ENCODE measurements at places on chromosomes 7 and 10.

DNA sequence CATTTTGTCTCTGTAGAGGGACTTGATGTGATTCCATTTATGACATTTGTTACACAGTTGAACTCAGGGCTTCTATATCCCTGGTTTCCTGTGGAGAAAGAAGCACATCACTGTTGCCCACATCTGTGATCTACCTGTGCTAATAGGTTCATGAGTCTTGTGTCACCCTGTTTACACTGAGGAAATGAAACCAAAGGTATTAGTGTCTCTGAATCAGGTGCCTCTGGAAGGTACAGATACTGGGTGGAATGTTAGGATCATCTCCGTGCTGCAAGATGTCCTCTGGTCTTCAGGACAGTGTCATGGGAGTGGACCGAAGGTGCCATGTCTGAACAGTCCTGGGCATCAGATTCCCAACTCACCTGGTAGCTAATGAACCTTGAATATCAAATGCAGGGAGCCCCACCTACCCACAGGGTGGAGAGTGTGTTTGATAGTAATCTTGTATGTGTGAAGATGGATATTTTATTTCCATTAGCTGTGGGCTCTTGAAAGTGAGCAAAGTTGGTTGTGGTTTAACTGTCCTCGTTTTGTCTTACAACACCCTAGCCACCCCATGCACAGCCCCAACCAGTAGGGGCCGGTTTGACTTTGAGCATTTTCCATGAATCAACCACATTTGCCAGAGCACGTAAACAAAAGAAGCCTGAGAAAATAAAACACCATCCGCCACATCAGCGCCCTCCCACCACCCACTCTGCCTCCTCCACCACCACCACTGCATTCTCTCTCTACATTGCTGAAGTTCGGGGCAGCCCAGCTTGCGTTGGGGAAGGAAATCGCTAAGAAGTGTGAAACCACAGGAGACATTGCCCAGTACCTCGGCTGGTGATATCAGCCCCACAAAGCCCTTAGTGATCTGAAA, 40.7 kb downstream of the TARP start:
- peak; percentile 11 for DNase-seq

DNA sequence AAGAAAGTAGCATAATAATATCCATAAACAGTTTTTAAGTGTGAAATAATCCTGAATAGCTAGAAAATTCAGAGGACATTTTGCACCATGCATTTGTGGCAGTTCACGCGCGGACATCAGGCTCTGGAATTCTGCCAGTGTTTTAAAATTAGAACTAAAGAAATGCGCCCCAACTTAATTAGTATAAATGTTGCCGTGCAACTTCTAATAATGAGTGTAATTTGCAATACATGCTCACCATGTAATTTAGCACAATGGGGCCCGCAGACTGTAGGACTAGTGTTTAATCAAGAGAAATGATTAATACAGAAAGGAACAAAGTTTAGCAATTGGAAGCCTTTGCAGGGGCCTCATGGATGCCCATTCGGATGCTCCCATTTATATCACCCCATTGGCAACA, 96.6 kb downstream of the PTPRE start:
- DNase-seq: no peak

DNA sequence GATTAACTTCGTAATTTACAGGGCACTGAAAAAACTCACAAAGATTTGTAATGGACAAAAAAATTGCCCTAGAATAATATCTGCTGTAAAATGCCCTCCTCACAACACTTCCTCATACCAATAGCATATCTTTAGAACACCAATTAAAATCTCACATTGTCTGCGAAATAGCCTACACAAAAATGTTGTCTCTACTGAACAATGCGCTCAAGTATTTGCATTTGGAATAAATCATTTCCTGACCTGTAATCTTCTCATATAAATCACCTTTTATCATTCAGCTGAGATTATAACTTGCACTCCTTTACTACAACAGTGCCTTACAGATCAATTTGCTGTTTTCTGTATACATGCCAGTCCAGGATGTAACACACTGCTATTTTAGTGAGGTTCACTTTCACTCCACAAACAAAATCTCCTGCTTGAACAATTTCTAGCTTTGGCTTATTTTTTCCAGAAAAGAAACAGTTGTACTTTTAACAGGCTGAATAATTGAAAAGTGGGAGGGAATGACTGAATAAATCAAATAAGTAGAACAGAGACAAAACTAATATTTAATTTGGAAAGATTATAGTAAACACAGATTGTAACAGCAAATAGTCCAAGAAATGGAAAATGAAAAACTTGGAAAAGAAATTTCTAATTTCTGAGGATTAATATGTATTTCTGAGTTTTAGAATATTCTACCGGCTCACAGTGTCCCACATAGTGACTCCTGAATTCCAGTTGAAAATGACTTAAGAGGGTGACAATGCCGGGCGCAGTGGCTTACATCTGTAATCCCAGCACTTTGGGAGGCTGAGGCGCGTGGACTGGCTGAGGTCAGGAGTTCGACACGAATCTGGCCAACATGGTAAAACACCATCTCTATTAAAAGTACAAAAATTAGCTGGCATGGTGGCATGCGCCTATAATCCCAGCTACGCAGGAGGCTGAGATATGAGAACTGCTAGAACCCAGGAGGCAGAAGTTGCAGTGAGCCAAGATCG, 30.6 kb downstream of the JMJD1C start:
- no peak for DNase-seq

DNA sequence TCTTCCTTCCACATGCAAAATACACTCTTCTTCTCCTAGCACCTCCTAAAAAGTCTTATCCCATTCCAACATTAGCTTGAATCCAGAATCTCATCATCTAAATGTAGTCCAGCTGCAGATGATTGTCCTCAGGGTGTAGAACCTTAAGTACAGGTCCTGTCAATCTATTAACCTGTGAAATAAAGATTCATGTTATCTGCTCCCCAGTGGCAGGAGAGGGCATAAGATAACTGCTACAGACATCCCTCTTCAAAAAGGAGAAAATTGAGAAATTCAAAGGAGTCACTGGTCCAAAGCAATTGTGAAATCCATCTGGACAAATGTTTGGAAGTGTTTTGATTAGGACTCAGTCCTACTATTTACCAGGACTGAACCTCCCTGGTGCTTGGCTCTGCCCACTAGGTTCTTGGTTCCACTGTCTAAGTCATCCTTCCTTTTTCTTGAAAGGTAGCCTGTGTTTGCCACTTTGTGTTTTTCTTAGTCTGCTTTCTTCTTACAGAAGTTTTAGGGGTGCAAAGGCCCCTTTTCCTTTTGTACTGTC, 96.2 kb downstream of the ADD3 start:
- no peak for DNase-seq

- no peak for DNase-seq
Observed at GRCh38 chr7:43392638-43393330, 190.1 kb upstream of the STK17A start.

DNA sequence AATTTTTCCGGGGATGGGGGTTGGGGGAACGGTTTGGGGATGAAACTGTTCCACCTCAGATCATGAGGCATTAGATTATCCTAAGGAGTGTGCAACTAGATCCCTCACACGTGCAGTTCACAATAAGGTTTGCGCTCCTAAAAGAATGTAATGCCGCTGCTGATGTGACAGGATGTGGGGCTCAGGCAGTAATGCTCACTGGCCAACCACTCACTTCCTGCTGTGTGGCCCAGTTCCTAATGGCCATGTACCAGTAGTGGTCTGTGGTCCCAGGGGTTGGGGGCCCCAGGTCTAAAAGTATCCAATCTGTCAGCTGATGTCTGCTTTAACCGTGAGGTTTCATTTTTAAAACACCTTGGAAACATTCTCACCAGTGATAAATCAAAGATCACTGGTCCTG, 2.2 kb downstream of the STN1 start:
- DNase-seq: no peak

DNA sequence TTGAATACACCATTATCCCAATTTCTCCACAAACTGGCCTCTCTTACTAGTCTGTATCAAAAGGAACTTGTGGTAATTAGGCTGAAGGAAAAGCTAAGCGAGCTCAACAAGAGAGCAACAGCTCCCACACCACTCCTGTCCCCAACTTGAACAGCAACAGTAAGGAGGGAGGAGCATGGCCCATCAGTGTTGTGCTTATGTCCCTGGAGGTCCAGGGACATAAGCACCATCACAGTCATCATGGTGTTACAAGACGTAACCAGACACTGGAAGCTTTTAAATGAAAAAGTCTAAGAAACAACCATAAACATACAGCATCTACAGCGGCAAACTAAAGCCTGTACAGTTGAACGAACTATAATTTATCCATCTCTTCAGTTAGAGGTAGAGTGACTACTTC, 989 bp downstream of the ERLIN1 start:
- no peak for DNase-seq

GRCh38 chr7:1964913-1965578, 267.7 kb downstream of the MAD1L1 start:
- DNase-seq: no peak

GRCh38 chr10:18886102-18886501, 162.5 kb upstream of the MALRD1 start:
- no peak for DNase-seq

DNA sequence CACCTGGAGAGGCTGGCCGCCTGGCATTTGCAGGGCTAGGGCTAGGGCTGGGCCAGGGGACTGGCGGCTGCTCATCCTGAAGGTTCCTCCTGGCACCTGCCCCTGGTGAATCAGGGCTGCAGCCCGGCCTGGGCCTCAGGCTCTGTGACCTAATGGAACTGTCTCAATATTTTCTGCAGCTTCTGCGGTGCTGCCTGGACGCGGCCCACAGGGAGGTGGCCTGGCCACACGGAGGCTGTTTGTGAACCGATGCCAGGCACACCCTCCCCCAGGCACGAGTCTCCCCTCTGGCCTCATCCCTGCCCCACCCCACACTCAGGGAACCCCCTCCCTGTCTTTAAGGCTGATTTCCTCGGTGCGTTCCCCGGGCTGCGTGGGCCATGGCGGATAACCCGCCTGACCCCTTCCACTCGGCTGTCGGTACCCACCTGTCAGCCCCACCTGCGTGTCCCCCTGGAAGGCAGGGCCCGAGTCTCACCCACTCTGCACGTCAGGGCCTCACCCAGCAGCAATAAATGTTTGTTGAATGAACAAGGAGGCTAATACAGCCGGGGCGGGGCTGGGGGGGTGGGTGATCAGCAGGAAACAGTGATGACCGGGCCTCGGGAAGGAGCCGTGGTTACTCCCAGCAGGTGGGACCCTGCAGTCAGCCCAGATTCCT, 54.5 kb upstream of the DNAJB6 start:
- DNase-seq: no peak

DNA sequence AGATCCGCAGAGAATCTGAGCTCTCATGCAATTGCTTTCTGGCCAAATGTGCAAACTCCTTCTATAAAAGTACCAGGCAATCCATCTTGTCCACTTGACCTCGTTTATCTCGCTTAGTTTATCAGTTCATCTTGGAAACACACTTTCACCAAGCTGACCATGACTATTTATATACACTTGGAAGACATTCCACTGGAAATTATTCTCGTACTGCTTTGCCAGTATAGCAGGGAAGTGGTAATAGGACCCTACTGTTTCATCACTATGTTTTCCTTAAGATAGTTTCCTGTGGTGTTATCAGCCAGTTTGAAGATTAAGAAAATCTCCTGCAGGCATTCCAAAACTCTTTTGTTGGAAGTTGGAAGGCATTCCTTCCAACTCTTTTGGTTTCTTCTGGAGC, 115.3 kb upstream of the FAM171A1 start:
- DNase-seq: no peak

- DNase-seq: no peak
Observed at GRCh38 chr10:131978366-131978765, 3.4 kb downstream of the BNIP3 start.

GRCh38 chr7:134104166-134104565, 23.0 kb upstream of the LRGUK start:
- no peak for DNase-seq

DNA sequence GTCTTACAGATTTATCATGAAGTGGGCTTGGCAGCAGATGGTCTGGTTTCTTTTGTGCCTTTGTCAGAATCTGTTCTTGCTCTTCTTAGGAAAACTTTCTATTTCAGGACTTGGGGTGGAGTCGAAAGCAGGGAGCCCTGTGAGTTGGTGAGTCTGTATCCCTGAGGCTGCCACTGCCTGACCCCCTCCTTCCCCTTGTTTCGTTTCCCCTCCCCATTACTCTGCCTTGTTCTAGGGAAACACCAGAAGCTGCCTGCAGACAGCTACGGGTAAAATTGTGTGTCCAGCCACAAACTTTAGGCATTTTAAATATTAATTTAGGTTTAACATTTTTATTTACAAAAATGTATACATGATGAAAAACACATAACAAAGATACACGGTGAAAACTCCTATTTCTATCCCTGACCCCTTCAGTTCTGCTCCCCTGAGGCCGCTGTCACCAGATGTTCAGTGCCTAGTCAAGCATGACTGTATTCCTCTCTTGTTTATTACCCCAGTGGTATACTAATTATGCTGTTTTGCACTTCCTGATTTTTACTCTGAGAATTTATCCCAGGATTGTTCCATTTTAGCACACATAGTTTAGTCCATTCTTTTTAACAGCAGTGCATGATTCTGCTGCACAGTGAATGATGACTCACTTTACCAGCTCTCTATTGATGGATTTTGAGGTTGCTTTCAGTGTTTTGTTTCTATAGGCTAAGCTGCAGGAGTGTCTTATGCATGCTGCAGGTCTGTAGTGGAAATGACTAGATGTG, 9.1 kb downstream of the TSPAN14 start:
- DNase-seq: no peak

DNA sequence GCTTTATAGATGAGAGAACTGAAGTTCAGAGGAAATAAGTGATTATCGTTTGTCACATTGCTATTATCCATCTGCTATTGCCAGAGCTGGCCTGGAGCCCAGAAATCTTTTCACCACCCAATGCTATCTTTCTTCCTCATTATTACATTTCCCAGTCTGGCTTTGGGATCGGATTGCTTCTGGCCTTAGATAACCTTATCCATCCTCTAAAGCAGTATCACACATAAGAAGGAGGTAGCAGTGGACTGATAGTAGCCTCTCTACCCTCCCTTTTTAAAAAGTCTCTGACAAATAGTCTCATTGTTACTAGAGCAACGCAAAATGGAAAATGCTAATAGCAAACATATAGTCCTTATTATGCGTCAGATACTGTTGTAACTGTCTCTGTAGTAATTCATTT, 1.3 kb upstream of the CLDN12 start:
- no peak for DNase-seq

- DNase-seq: no peak
Observed at GRCh38 chr10:131180086-131180485, 131.4 kb downstream of the TCERG1L start.

GRCh38 chr7:64602518-64602917, 39.6 kb upstream of the ZNF680 start:
- DNase-seq: no peak
